ENCODE measurements at places on chromosomes 12 and 14.

GRCh38 chr12:131963381-131963780 lies 13.6 kb downstream of the EP400 start:
- no peaks in the 10 kb centered on the region for H3K27me3 ChIP-seq
- H3K36me3 ChIP-seq: peaks cover 14% of the 10 kb centered on the region
- no peak overlapping the region for H3K4me3 ChIP-seq
- H3K27ac ChIP-seq: peak overlapping the region; percentile 41
- peaks cover 52% of the 10 kb centered on the region for H3K4me1 ChIP-seq

DNA sequence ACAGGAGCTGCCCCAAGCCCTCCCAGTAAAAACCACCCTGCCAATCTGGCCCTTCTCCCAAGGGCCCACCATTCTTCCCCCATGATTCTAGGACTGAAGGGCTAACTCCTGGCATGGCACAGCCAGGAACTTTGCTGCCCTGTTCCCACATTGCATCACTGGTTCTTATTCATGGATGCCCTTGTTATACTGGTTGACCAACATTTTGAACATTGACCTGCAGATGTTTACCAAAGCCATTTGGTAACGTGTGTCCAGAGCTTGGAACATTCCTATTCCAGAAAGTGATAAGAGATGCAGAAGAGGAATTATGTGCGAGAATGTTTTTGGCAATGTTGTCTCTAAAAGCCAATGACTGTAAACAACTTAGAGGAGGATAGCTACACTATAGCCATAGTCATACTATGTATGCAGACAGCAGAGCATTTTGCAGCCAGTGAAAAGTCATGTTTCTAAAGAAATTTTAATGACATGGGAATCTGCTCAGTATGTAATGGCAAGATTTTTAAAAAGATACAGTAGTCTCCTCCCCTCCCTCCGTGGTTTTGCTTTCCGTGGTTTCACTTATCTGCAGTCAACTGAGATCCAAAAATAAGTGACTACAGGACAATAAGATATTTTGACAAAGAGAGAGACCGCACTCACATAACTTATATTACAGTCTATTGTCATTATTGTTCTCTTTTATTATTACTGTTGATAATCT lies 108.8 kb downstream of the DAAM1 start:
- no peak for DNase-seq
- peaks cover 17% of the 10 kb centered on the region for H3K4me1 ChIP-seq
- no peak overlapping the region for H3K4me3 ChIP-seq
- H3K27me3 ChIP-seq: no peaks in the 10 kb centered on the region
- H3K27ac ChIP-seq: no peak overlapping the region
- H3K36me3 ChIP-seq: peaks cover 13% of the 10 kb centered on the region

DNA sequence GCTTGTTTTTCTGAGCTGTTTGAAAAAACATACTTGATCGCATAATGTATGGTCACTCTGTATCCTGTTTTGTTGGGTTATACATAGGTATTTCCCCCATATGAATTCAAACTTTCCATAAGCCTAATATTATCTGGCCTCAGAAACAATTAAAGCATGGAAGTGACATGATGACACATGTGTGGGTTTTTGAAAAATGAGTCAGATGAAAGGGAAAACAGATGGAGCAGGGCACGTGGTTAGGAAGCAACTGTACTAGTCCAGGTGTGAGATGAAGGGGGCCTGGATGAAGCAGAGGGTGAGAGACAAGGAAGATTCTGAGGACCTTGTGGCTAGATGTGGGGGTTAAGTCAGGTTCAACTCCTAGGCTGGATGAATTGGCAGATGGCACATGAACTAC lies 92.7 kb upstream of the DNM1L start:
- H3K4me3 ChIP-seq: no peak overlapping the region
- H3K4me1 ChIP-seq: peaks cover 48% of the 10 kb centered on the region
- no peaks in the 10 kb centered on the region for H3K36me3 ChIP-seq
- H3K27me3 ChIP-seq: no peaks in the 10 kb centered on the region
- H3K27ac ChIP-seq: no peak overlapping the region

GRCh38 chr12:18953505-18953904 lies 176.0 kb upstream of the PLEKHA5 start:
- no peak for DNase-seq
- no peak overlapping the region for H3K4me3 ChIP-seq
- no peaks in the 10 kb centered on the region for H3K27me3 ChIP-seq
- H3K36me3 ChIP-seq: no peaks in the 10 kb centered on the region
- no peaks in the 10 kb centered on the region for H3K4me1 ChIP-seq

DNA sequence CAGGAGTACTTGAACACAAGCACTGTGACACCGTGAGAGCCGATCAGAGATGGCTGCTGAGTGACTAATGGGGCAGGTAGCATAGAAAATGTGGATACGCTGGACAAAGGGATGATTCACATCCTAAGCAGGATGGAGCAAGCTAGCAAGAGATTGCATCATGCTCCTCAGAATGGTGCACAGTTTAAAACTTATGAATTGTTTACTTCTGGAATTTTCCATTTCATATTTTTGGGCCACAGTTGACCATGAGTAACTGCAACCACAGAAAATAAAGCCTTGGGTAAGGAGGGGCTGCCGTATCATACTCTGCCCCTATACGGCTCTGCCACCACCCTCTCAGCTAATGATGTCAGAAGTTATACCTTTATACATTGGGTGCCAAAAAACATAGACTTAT lies 23.3 kb upstream of the MARK3 start:
- peaks cover 9% of the 10 kb centered on the region for H3K27me3 ChIP-seq
- H3K4me3 ChIP-seq: no peak overlapping the region
- DNase-seq: peak; percentile 49
- peak overlapping the region; percentile 71 for H3K27ac ChIP-seq
- H3K36me3 ChIP-seq: peaks cover 10% of the 10 kb centered on the region

DNA sequence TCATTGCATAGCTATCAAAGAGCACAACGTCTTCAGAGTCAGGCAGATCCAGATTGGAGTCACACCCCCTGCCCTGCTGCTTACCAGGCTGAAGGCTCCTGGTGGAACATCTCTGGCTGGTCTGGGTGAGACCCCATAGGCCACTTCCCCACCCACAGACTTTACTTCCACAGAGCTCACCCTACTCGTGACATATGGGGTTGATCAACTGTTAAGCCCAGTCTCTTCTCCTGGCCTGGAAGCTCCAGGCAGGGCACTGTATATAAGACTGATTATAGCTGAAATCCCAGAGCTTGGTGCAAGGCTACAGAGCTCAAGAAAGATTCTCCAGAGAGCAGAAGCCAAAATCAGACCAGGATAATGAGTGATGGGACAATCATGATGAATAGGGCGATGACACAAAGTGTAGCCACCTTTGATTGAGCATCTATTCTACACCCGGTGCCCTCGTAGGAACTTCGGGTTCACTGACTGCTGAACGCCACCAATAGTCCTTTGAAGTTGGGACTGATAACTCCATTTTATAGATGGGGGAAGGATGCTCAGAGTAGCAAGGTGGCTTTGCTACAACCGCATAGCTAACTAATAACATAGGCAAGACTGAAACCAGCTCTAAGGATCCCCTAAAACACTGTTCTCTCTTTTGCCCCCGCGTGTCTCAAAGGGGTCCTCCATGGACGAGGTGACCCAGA lies 287.8 kb downstream of the BCL11B start:
- peaks cover 32% of the 10 kb centered on the region for H3K4me1 ChIP-seq
- peaks cover 2% of the 10 kb centered on the region for H3K36me3 ChIP-seq
- peak overlapping the region; percentile 64 for H3K4me3 ChIP-seq
- peak overlapping the region; percentile 82 for H3K27ac ChIP-seq
- DNase-seq: peak; percentile 18

GRCh38 chr12:122870867-122871664 lies 24.9 kb downstream of the VPS37B start:
- no peak for DNase-seq
- H3K36me3 ChIP-seq: peaks cover 28% of the 10 kb centered on the region
- H3K27me3 ChIP-seq: peaks cover 19% of the 10 kb centered on the region
- no peak overlapping the region for H3K4me3 ChIP-seq
- H3K27ac ChIP-seq: no peak overlapping the region

GRCh38 chr12:66119870-66120241 lies 10.7 kb downstream of the LLPH start:
- no peaks in the 10 kb centered on the region for H3K27me3 ChIP-seq
- no peak overlapping the region for H3K4me3 ChIP-seq
- peaks cover 28% of the 10 kb centered on the region for H3K36me3 ChIP-seq
- H3K27ac ChIP-seq: no peak overlapping the region
- DNase-seq: no peak

DNA sequence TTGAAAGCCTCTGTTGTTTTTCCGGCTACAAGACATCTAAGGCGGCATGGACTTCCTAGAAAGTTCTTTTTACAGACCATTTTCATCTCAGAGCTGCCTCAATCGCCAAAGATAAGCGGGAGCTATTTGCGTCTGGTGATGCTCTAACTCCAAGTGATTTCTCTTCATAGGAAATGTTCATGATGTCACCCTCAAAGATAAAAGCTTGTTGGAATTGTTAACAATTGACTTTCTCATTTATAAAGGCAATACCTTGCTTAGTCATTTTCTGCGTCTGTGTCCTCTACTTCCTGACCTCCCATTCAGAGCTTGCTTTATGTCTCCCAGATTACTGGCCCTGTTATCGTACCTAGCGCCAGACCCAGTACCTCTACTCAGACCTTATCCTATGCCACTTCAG lies 259.0 kb upstream of the G2E3 start:
- no peak overlapping the region for H3K27ac ChIP-seq
- peaks cover 8% of the 10 kb centered on the region for H3K4me1 ChIP-seq
- H3K27me3 ChIP-seq: peaks cover 10% of the 10 kb centered on the region
- H3K36me3 ChIP-seq: no peaks in the 10 kb centered on the region

DNA sequence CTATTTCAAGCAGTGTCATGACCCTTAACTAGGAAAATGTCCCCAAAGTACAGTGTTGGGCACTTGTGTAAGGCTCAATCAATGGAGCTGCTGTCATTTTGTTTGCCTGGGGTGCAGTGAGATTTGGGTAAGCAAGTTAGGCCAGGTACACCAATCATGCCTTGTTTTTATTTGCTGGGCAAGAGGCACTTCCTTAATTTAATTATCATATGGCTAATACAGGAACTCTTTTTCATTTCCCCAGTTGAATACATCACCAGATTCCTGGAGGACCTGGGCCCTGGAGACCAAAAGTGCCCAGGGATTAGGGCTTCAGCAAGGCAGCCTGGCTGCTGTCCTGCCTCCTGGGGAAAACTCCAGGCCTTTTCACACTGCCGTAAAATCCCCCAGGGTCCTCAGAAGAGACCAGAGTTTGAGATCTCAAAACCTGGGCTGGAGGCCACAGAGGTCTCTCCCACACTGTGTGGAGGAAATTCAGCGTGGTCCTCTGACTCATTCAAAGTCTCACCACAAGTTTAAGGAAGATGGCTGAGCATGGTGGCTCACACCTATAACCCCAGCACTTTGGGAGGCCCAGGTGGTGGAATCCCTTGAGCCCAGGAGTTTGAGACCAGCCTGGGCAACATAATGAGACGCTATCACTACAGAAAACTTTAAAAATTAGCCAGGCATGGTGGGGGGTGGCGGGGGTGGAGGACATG lies 28.4 kb upstream of the FOXN3 start:
- no peaks in the 10 kb centered on the region for H3K27me3 ChIP-seq
- no peak overlapping the region for H3K4me3 ChIP-seq
- H3K36me3 ChIP-seq: peaks cover 5% of the 10 kb centered on the region
- DNase-seq: peak; percentile 65

GRCh38 chr14:31047503-31047902 lies 21.3 kb upstream of the STRN3 start:
- H3K36me3 ChIP-seq: no peaks in the 10 kb centered on the region
- H3K27me3 ChIP-seq: no peaks in the 10 kb centered on the region
- H3K4me1 ChIP-seq: peaks cover 5% of the 10 kb centered on the region
- H3K4me3 ChIP-seq: no peak overlapping the region
- H3K27ac ChIP-seq: no peak overlapping the region

DNA sequence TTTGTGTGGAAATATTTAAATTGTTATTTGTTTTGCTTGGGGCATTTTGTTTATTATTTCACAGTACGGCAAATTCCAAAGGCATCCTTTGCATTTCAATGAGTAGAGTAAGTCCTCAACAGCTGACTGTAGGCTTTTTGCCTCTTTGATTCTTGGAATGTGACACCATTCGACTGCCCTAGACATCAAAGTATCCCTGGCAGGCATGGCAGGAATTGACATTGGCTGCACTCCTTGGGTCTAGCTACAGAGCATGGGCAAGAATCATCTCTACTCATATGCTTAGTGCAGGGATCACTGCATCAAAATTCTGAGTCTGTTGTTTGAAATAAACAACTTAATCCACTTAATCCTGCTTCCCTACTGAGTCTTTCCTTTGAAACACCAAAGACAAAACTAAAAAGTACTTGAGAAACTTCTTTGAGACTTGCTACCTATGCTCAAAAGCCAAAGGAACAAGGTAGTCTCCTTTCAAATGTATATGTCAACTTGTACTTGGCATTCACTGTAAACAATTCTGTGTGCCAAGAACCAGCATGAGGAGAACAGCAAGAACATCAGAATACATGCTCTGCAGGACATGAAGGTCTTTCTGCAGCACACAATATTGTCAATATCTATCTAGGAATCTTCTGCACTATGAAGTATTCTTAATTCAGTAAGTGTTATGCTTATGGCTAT lies 1569.0 kb upstream of the FLRT2 start:
- DNase-seq: no peak
- H3K4me3 ChIP-seq: no peak overlapping the region
